ENCODE measurements at places on chromosomes 7 and 10. TPM values are rescaled to one million over a fixed set of nuclear protein-coding genes. Genes with fewer than 3 reads are reported as not detected.
A peak's percentile ranks its signal among the peaks of the same experiment; 100 is the strongest.

GRCh38 chr7:156969972-156970420, 20.5 kb downstream of the NOM1 start:
- no peak for DNase-seq

DNA sequence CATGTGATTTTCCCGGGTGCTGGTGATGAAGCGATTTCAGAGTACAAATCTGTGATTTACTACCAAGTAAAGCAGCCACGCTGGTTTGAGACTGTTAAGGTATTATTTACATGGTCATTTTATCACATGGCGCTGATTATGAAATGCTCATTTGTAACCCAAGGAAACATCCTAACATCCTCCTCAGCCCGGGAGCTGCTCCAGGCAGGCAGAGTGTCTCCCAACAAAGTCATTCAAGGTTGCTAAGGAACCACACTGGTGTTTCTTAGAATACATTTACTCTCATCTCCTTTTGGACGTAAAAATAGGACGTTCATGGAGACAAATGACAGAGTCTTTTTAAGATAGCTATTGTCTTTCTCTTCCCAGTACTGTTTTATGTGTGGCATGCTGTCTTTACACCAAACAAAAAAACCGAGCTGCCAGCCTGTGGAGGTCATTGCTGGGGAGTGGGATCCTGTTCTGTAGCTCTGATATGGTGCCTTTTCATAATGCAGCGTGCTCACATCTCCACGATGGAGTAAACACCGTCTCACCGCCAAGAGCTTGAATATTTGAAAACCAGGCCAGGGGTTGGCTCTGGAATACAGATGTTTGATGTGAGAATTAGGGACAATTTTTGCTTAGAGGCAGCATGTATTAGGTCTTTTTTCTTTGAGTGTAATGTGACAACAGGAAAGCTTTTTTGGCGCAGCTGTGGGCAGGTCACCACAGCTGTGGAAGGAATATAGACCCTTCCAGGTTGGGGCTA, 119.6 kb downstream of the DOCK1 start:
- no peak for DNase-seq

DNA sequence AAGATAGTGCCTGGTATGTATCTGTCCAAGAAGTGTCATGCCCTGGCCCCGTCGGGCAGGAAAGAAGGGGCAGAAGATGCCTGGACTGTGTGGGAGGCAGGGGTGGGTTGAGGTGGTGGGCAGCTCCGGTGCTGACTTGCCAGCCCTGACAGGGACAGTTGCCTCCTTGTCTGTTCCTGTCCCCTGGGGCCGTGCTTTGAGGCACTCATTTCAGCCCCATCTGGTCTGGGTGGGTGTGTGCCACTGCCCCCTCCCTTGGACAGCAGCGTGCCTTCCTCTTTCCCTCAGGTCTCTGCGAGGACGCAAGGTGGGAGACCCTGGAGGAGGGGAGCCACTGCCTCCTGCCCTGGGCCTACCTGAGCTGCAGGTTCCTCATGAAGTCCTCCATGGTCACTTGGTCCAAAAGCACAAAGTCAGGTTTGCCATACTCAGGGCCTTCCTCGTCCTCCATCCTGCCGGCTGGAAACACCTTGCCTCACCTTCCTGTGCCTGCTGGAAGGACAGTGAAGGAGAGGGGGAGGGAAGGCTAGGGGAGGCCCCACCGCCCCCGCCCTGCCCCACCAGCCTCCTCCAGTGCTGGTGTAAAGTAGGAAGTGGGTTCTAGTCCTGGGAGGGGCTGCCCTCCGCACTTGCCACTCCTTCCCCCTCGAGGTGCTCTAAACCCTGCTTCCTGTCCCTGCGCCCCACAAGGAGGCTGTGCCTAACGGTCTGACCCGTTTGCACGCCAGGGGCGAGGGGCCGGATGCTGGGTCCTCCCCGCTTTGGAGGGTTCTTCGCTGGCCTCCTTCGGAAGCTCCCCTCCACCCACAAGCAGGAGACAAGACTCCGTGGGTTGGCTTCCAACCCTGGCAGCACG, at the start of gene MYO1G:
Gene MYO1G (minus strand): TSS at position 505 of the 856 bp plus-strand sequence. CDS start 54 bp downstream, at position 451.
- peak; percentile 93 for DNase-seq

DNA sequence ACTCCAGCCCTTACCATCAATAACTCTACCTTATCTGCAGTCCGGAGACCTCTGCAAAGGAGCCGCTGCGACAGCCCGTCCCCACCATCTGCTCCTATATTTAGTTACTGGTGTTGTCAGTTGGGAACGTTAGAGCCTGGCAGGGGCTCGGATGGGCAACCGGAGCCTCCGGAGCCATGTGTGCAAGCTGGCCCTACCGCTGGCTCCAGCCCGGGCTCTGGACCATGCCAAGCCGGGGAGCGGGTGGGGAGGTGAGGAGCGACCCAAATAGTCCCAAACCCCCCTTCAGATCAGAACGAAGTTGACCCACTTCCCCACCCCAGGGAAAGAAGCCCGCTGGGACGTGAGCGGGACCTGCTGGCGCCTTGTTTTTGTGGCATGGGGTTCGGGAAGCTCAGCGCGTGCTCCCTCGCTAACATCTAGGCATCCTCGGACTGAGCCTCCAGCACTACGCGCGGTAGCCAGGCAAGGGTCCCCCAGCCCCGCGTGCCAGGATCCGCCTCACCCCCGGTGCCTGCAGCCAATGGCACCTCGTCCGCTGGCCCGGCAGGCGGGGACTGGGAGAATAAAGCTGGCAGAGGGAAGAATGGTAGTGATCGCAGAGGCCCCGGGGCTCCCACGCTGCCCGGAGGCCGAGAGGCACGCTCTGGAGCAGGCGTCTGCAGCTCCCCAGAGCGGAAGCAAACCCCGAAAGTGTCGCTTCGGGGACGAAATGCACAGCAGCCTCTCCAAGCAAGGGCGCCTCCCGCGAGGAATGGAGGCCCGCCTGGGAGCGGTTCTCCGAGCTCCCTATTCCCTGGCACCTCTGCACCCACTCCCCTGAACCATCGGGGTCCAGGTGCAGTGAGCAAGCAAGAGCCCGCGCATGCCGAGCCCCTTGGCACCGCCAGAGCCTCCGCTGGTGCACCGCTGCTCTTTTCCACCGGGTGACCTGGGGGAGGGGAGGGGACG, 679 bp downstream of the LRRC20 start:
- DNase-seq = no peak

DNA sequence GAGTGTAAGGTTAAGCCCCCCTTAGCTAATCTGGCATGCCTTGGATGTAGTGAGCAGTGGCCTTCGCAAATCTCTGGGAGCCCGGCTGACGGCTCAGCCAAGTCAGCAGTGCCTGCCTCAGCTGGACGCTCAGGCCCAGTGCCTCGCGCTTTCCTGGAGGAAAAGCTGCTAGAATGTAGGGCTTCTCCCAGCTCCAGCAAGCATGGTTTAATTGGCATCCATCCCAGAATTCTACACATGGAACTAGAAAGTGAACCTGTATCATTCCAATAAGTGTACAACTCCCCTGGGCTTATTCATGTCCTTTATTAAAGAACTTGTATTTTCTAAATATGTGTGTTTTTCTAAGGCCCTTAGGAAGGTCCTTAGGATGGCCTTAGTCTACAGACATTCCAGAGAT, 287.8 kb upstream of the SHH start:
- DNase-seq = no peak

GRCh38 chr10:121313119-121313875, 284.9 kb downstream of the FGFR2 start:
- DNase-seq = no peak

DNA sequence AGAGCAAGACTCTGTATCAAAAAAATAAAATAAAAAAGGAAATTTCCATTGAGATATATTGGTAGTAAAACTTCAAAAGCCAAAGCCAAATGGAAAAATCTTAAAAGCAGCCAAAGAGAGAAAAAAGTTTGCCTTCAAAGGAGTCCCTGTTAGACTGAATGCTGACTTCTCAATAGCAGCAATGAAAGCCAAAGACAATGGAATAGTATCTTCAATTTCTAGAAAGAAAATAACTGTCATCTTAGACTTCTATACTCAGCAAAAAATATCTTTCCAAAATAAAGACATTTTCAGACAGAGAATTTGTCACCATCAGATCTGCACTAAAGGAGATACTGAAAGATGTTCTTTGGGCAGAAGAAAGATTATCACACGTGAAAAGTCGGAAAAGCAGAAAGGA, 14.3 kb upstream of the OIT3 start:
- no peak for DNase-seq

- DNase-seq = no peak
These were observed 491.3 kb downstream of the RPS24 start for GRCh38 chr10:78524941-78525340.

GRCh38 chr10:132585732-132586722, 48.4 kb downstream of the INPP5A start:
- DNase-seq = peak; percentile 71

- no peak for DNase-seq
These were observed 21.1 kb upstream of the FAM53B start for GRCh38 chr10:124765256-124765655.

- DNase-seq = no peak
These were observed 50.1 kb downstream of the SEMA3A start for GRCh38 chr7:84144480-84144879.

- DNase-seq = no peak
These were observed 5.2 kb upstream of the FAM180A start for GRCh38 chr7:135753616-135754413.

- no peak for DNase-seq
These were observed 35.3 kb upstream of the PDZD8 start for GRCh38 chr10:117410557-117410956.

DNA sequence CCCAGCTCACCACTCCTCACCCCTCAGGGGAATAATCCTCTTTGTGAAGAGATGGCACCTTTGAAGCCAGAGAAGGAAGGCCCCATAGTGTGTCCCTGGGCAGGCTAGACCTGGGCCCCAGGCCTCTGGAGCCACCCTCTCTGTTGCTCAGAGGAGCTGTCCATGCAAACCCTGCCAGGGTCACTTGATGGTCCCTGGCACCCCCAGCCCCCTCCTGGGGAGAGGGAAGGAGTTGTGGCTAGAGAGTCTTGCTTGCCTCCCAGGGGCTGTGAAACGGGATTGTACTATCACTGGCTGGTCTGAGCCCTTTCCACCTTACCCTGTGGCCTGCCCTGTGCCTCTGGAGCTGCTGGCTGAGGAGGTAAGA, 5.8 kb downstream of the GHRHR start:
- no peak for DNase-seq

CUZD1 gene
- not detected for polyA plus RNA-seq

LLCFC1 gene
- polyA plus RNA-seq = not detected

All from immature natural killer cell (primary cell).